Heart right ventricle (tissue), 16 donors: ENCODE measurements at places on chromosomes 6 and 20. TPM values are rescaled to one million over a fixed set of nuclear protein-coding genes. Genes with fewer than 3 reads are reported as not detected.

The SUMO4 gene
- 0.36 TPM for total RNA-seq

The BMP5 gene
- total RNA-seq = 3.8 TPM

The SALL4 gene
- total RNA-seq = 0.07 TPM

The CST7 gene
- total RNA-seq = 1.6 TPM

The CST8 gene
- not detected for total RNA-seq

The SPDEF gene
- total RNA-seq = not detected

The PRSS35 gene
- total RNA-seq = not detected

The SYNDIG1 gene
- total RNA-seq = 12.7 TPM

DNA sequence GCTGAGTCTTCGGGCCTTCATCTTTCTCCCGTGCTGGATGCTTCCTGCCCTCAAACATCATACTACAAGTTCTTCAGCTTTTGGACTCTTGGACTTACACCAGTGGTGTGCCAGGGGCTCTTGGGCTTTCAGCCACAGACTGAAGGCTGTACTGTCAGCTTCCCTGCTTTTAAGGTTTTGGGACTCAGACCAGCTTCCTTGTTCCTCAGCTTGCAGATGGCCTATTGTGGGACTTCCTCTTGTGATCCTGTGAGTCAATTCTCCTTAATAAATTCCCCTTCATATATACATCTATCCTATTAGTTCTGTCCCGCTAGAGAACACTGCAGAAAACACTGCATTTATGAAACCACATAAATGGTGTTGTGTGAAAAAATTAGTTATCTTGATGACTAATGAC is 13.9 kb upstream of the BCLAF1 start:
- DNase-seq = no peak

DNA sequence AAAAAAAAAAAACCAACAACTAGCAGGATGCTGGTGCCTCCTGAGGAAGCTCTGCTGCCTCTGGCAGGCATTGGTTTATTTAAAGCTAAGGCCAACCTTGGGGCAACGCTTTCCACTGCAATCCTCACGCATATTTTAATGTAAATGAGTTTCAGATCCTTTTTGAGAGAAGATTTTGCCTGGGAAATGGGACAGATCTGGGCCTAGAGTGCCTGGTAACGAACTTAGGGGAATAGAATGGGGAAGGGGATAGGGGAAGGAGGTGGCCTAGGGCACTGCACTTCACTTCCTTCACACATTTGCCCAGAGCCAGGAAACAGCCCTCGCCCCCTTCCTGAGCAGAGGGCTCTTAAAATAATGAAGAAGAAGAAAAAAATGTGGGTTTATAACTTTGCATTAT is 132.7 kb upstream of the TMEM170B start:
- DNase-seq = no peak

GRCh38 chr6:79463621-79464050 is 73.6 kb downstream of the LCA5 start:
- DNase-seq = no peak

GRCh38 chr6:56891754-56892153 is 63.2 kb upstream of the BEND6 start:
- no peak for DNase-seq

DNA sequence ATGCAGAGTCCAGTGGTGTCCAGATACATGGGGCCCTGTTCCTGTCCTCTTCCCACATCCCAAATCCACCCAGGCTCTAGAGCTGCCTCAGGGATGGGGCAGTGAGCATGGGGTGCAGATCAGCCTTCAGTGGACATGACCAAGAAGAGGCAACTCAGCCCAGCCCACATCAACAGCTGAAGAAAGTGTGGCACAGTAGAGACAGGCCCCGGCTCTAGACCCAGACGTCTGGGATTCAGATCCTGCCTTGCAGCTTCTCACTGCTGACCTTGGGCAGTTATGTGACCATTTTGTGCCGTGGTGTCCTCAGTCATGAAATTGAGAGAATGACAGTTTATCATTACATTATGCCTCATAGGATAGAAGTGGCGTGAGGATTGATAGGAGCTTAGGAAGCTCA is 54.6 kb upstream of the CST7 start:
- no peak for DNase-seq

GRCh38 chr6:29631860-29632731 is 887 bp downstream of the GABBR1 start:
- peak; percentile 77 for DNase-seq

DNA sequence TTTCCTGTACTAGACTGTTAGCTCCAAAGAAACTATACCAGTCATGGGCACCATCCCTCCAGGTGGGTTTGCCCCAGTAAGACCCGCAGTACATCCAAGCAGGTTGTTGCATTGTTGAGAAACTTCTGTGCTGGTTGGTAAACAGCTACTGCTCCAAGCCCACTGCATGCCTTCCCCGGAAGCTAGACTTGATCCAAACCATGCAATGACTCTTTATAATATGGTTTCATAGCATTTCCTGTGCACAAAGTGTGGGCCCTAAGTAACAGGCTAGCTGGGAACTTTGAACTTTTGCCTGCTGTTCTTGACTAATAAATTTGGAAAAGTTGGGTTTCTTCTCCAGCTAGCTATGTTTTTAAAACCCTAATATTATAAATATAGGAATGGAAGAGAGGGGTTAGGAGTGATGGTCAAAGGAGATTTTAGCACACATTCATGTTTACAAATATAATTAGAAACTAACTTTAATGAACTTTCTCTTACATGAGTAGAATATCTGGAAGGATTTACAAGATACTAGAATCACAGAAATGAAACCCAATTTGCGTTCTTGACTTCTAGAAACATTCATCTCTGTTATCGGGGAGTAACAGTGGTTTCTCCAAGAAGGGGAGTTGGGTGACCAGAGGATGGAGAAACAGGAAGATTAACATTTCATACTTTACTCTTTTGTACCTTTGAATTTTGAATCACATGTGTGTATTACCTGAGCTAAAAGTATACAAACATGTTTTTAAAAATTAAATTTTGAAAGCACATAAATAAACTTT is 51.7 kb downstream of the GFOD1 start:
- DNase-seq = no peak

- DNase-seq = peak; percentile 27
These were observed 125.8 kb upstream of the SRSF6 start for GRCh38 chr20:43331906-43332305.

- peak; percentile 85 for DNase-seq
These were observed 119.5 kb upstream of the CD93 start for GRCh38 chr20:23205611-23206041.

DNA sequence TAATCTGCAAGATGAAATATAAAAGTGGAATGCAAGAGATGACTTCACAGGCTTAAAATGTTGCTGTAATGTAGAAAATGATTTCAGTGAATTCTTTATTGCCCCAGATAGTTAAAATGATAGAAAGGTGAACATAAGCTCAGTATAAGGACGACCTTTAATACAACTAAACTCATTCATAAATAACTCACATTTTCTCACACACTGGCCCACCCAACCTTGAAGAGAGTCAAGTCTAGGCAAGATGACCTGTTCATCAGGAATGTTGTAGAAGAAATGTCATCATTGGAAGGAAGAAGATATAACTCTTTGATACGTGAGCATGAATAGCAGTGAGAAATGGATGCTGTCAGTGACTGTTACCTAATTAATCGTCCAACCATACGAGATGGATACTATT is 111.1 kb upstream of the SASH1 start:
- no peak for DNase-seq

- DNase-seq = no peak
These were observed 115.5 kb upstream of the CST7 start for GRCh38 chr20:24833592-24833991.

DNA sequence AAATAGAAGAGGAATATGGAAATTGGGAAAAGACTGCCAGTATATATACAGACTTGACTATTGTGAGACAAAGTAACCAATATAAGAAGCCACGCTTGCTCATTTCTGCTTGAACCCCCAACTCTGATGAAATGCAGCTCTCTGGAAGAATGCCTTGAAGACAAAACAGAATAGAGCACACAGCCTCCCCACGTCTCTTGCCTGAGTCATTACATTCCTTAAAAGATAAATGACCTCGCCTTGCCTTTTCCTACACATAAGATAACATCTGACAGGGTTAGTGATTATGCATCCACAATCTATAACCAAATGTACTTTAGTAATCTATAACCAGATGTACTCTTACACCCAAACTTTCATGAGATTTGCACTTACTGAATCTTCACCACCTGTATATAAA is 141.1 kb upstream of the EEF1E1 start:
- no peak for DNase-seq

DNA sequence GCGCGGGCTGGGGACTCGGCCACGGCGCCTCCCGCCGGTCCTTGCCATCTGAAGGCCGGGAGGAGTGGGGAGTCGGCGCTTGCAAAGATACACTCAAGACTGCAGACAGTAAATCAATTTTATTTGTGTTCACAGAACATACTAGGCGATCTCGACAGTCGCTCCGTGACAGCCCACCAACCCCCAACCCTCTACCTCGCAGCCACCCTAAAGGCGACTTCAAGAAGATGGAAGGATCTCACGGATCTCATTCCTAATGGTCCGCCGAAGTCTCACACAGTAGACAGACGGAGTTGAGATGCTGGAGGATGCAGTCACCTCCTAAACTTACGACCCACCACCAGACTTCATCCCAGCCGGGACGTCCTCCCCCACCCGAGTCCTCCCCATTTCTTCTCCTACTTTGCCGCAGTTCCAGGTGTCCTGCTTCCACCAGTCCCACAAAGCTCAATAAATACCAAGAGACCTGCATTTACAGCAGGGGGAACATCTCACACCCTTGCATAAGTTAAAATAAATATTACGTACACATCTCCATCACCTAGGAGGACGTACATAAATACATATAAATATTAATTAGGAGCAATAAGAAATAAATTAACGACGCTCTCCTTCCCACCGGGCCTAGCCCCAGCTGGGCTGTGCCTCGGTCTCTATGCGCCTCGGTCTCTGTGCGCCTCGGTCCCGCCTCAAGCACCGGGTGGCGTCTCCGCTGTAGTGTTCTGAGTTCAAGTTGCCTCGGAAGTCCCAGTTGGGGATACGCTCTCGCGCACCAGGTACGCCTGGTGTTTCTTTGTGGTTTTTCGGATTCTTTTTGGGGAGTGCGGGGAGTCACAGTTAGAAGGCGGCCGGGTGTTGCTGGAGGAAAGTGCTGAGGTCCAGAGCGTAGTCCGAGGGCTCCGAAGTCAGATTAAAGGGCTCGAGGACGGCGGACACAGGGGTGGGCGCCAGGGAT is 889 bp upstream of the FLOT1 start:
- DNase-seq = peak; percentile 47

DNA sequence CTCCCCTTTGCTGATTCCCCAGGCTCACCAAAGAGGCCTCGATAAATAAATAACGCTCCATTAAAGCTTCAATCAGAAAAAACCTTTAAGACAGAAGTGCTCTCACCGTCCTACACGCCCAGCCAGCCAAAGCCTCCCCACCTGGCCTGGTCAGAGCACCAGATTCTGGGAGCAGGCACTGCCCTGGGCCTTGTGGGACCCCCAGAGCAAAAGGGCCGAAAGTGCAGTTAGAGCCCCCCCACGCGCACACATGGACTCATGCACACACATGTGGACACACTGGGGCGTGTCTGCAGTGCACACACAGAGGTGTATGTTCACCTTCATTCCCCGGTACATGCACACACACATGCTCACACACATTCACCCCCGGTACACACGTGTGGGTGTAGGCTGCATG is 1.9 kb upstream of the NECAB3 start:
- DNase-seq = no peak

GRCh38 chr6:72724545-72724944 is 102.7 kb downstream of the KCNQ5 start:
- DNase-seq = no peak

DNA sequence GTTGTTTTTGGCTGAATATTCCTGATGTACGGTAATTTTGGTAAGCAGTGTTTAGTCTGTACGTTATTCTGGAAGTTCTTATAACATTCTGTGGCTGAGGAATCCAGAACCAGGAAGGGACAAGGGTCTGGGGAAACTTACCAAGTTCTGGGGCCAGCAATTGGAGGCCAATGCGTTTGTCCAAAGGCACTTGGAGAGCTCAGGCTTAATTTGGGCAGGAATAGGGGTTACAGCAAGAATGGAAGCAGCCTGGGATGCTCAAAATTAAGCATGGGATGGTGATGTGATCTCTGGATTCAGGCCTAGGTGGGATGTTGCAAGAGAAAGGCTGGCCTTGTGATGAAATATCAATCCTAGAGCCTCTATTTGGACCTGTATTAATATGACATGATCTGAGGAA is 235.2 kb upstream of the NOX3 start:
- no peak for DNase-seq

GRCh38 chr6:109794201-109794923 is 103.3 kb downstream of the FIG4 start:
- DNase-seq = no peak

DNA sequence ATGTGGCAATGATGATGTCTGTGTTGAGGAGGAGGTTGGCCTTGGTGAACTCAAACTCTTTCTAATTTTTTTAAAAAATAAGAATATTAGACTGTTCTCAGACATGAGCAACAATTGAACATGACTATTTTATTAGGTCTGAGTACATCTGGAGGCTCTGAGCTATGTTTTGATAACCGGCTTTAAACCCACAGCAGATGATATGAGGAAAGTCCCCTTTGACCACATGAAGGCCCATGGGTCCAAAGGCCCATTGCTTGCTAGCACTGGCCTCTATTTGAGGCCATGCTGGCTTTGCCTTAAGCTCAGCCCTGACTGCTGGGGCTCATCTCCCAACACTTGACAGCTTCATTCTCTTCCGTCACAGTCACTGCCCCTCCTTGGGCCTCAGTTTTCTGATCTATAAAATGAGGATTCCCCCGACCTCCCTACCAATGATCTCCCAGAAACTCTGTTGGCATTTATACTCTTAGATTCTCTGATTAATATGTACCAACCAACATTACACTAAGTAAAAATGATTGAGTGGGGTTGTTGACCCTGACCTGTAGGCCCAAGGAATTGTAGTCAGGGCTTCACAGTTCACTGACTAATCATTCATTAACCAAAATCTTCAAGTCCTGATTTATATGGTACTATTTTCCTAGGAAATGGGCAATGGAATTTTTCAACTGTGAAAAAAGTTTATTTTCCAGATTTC is 23.9 kb upstream of the TINAG start:
- no peak for DNase-seq
